ENCODE measurements at places on chromosomes 2 and 18. TPM values are rescaled to one million over a fixed set of nuclear protein-coding genes. Genes with fewer than 3 reads are reported as not detected.

DNA sequence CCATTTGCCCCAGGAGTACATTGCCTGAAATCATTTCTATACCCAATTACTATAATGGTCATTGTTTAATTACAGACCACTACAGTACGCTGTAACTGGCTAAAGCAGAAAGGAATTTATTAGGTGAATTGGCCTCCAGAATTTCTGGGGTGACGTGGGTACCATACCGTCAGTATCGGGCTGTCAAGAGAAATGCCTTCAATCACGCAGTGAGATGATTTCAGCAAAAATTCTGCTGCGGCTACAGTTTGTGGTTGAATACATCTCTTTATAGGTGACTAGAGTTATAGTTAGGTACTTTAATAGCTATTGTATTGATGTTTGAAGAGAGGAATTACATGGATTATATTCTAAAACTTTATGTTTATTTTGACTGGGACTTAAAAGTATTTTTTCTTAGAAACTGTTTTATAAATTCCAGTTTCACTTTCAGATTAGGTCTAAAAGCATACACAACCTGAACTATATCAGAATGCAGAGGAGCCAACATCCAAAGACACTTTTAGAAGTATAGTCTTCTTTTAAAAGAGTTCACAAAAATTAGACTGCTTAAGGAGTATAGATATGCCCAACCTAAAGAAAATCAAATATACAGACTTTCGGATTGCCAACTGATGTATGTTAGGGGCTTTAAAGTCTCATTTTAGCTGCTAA, 128.4 kb downstream of the TTC27 start:
- H3K4me3 ChIP-seq: peak overlapping the region; percentile 78
- peaks cover 24% of the 10 kb centered on the region for H3K36me3 ChIP-seq
- no peak for DNase-seq
- peak overlapping the region; percentile 83 for H3K27ac ChIP-seq
- no peaks in the 10 kb centered on the region for H3K27me3 ChIP-seq

- H3K36me3 ChIP-seq: no peaks in the 10 kb centered on the region
- no peak for DNase-seq
- H3K27ac ChIP-seq: no peak overlapping the region
Measured at GRCh38 chr2:142082368-142082767, 48.4 kb downstream of the LRP1B start.

DNA sequence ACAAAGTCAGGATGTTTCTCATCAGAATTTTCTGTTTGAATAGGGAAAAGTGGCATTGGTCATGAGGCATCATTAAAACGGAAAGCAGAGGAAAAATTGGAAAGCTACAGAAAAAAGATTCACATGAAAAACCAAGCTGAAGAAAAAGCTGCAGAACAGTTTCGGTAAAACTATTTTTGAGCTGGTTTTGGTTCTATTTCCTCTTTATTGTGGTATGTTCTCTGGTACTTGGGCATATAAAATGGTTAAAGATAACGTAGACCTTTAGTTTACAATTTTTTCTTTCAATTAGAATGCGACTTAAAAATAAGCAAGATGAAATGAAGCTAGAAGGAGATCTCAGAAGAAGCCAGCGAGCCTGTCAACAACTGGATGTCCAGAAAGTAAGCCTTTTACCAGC, 7.6 kb downstream of the GPATCH11 start:
- peaks cover 19% of the 10 kb centered on the region for H3K36me3 ChIP-seq
- H3K4me3 ChIP-seq: no peak overlapping the region
- peaks cover 4% of the 10 kb centered on the region for H3K4me1 ChIP-seq
- no peak for DNase-seq
- no peaks in the 10 kb centered on the region for H3K27me3 ChIP-seq

DNA sequence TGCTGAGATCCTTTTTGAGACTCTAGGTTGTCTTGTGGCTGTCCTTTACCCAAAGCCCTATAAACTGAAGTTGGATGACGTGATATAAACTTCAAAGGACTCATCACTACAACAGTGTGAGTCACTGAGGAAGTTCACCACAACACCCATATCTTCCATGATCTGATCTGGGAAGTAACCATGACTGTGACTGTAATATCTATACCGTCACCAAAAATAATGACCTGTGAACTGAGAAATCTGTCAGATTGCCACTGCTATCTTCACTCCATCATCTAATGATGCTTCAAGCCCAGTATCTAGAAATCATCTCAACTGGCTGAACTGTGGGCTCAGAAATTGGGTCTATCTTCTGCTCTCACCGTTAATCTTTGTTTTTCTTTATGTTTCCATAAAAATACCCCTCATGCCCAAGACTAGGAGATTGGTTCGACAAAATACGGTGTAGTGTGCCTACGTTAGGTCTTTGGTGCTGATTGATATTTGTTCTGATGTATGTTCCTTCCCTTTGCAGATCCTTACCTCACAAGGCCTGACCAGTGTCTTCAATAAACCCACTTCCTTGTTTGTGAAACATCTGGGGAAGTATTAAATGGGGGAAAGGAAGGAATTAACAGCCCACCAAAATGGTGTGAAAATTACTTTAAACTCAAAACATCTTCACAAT, 78.2 kb downstream of the MYL12B start:
- H3K36me3 ChIP-seq: no peaks in the 10 kb centered on the region
- peaks cover 9% of the 10 kb centered on the region for H3K4me1 ChIP-seq
- H3K4me3 ChIP-seq: no peak overlapping the region
- H3K27me3 ChIP-seq: no peaks in the 10 kb centered on the region

- no peak for DNase-seq
- H3K4me1 ChIP-seq: no peaks in the 10 kb centered on the region
- no peaks in the 10 kb centered on the region for H3K36me3 ChIP-seq
- no peak overlapping the region for H3K27ac ChIP-seq
Measured at GRCh38 chr2:162686336-162686735, 152.2 kb downstream of the KCNH7 start.

DNA sequence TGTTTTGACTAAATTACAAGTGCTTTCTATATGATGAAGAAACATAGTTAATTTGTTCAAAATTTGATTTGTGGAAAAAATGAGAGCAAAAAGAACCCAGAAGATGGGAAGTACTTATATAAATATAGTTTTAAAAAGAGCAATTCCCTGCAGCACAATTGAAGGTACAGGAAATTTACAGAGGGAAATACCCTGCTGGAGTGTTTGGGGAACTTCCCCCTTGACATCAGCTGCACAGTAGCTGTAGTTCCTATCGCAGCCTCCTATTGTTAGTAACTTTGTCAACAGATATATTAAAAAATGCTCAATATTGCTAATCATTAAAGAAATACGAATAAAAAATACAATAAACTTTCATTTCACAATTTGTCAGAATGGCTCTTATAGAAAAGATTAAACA, 1118.8 kb upstream of the ZEB2 start:
- H3K4me1 ChIP-seq: no peaks in the 10 kb centered on the region
- no peaks in the 10 kb centered on the region for H3K36me3 ChIP-seq
- H3K27me3 ChIP-seq: no peaks in the 10 kb centered on the region
- no peak overlapping the region for H3K27ac ChIP-seq

DNA sequence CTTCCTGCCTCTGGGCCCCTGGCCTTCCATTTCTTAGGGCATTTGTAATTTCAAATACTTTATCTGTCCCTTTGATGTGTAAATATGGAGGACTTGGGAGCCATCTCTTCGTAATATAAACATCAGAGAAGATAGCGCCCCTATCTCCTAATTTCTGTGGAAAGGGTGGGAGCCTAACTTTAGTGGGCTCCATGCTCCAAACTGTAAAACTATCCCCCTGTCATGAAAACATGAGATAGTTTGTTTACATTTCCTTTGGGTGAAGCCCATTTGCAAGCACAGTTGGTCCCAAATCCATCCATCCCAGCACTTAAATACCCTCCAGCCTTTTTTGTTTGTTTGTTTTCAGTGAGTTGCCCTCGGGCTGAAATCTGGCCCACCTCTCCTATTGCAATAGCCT, 782.6 kb upstream of the FSHR start:
- peaks cover 3% of the 10 kb centered on the region for H3K4me1 ChIP-seq
- no peaks in the 10 kb centered on the region for H3K36me3 ChIP-seq
- no peaks in the 10 kb centered on the region for H3K27me3 ChIP-seq
- no peak overlapping the region for H3K4me3 ChIP-seq

GRCh38 chr2:164014068-164014731, 278.4 kb upstream of the FIGN start:
- DNase-seq: no peak
- H3K36me3 ChIP-seq: no peaks in the 10 kb centered on the region
- no peaks in the 10 kb centered on the region for H3K27me3 ChIP-seq

GRCh38 chr2:36044411-36044810, 311.2 kb upstream of the CRIM1 start:
- no peak for DNase-seq
- no peak overlapping the region for H3K27ac ChIP-seq
- H3K4me1 ChIP-seq: no peaks in the 10 kb centered on the region
- no peak overlapping the region for H3K4me3 ChIP-seq

DNA sequence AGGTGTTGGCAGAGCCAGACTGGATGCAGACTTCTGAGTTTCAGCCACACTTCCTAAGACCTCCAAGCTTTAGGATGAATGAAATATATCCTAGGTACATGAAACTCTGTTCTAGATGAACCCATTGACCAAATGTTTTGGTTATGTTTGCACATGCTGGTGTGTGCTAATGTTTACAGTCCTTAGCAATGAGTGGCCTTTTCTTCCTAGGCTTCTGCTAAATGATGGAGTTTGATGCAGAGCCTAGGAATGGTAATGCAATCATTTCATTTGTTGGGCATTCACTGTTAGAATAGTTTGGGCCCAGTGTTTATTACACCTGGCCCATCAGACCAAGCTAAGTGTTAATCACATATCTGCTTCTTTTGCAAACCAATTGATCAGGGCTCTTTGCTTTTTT, 464.7 kb downstream of the MEIS1 start:
- no peak for DNase-seq
- no peak overlapping the region for H3K27ac ChIP-seq
- no peaks in the 10 kb centered on the region for H3K36me3 ChIP-seq
- H3K27me3 ChIP-seq: no peaks in the 10 kb centered on the region
- H3K4me3 ChIP-seq: no peak overlapping the region
- H3K4me1 ChIP-seq: no peaks in the 10 kb centered on the region

DNA sequence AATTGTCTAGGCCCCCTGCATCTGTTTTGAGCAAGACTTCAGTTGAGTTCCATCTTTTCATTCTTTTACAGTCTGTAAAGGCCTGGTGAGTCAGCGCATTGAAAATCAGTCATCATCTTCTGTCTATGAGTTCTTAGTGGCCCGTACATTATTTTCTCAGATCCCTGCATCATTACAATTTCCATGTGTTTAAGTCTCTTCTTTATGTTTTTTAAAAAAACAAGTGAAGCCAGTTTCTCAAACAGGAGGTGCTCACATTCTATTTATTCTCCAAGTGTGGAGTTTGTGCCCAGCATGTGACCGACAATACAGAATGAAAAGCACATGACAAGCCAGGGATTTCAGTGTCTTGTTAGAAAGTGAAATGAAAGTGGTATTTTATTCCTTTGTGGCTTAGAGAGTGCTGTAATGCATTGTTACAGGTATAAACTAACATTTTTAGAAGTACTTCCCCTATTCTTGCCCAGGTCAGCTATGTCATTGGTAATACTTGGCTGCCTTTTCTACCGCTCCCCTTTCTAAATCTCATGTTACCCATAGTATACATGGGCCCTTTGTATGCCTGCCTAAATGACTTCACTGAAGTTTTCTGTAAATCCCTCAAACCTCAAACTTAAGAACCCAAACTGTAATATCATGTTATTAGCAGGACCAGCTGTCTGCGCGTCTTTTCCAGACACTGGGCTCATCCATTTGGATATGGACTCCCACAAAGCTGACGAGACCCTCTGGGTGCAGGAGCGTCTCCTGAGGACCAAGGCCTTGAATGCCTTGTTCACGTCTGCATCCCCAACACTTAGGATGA, 67.6 kb downstream of the FEZ2 start:
- H3K4me1 ChIP-seq: peaks cover 4% of the 10 kb centered on the region
- H3K36me3 ChIP-seq: no peaks in the 10 kb centered on the region
- H3K27ac ChIP-seq: no peak overlapping the region
- H3K4me3 ChIP-seq: no peak overlapping the region
- no peak for DNase-seq
- H3K27me3 ChIP-seq: no peaks in the 10 kb centered on the region

- no peak overlapping the region for H3K27ac ChIP-seq
- H3K4me1 ChIP-seq: no peaks in the 10 kb centered on the region
- H3K36me3 ChIP-seq: no peaks in the 10 kb centered on the region
Measured at GRCh38 chr2:6724605-6725140, 141.0 kb downstream of the CMPK2 start.

- H3K4me1 ChIP-seq: peaks cover 8% of the 10 kb centered on the region
- no peak for DNase-seq
Measured at GRCh38 chr2:3493615-3494007, 25.7 kb downstream of the ADI1 start.

- H3K27me3 ChIP-seq: no peaks in the 10 kb centered on the region
- no peaks in the 10 kb centered on the region for H3K4me1 ChIP-seq
- H3K4me3 ChIP-seq: no peak overlapping the region
- no peak for DNase-seq
Measured at GRCh38 chr2:168060986-168061750, 186.2 kb downstream of the STK39 start.

- DNase-seq: no peak
- no peaks in the 10 kb centered on the region for H3K36me3 ChIP-seq
- H3K4me1 ChIP-seq: peaks cover 4% of the 10 kb centered on the region
- H3K4me3 ChIP-seq: no peak overlapping the region
Measured at GRCh38 chr2:12624905-12625598, 91.7 kb upstream of the TRIB2 start.

DNA sequence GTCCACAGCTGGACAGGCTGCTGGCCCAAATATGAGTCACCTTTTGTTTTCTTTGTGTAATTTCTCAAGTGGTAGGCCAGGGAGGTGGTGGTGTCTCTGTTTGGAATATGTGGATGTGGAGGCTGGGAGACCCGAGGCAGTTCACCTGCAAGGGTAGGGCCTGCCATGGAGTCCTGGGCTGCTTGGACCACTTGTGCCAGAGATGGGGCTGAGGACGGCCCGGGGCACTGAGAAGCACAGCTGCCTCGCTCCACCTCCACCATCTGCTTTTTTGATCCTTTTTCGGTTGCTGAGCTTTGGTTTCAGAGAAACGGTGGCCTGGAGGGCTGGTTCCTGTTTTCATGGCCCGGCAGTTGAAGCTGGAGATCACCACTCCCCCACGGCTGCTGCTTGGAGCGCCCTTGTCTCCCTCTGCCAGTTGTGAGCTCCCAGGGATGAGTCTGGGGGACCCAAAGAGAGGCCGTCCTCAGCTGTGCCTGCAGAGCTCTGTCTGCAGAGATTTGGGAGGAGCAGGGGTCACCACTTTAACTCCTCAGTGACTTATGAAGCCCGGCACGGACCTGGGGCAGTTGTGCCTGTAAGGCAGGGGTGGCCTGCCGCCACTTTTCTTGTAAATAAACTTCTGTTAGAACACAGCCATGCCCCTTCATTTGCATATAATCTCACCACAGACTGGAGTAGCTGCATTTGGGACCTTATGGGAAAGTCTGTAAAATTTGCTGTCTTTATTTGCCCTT, 67.6 kb upstream of the MCFD2 start:
- peak overlapping the region; percentile 96 for H3K27ac ChIP-seq
- peak overlapping the region; percentile 32 for H3K4me3 ChIP-seq
- no peak for DNase-seq
- peaks cover 63% of the 10 kb centered on the region for H3K4me1 ChIP-seq

CCDC68 gene
- not detected for total RNA-seq

VIL1 gene
- not detected for total RNA-seq

GPBAR1 gene
- 0.71 TPM for total RNA-seq

OTX1 gene
- not detected for total RNA-seq

HRH4 gene
- 0.23 TPM for total RNA-seq

ASAP2 gene
- not detected for total RNA-seq

NEU4 gene
- total RNA-seq: not detected

All from activated naive CD8-positive, alpha-beta T cell treated with anti-CD3 and anti-CD28 coated beads, Interleukin-2, amount 10 ng/mL, durations not matched to agents 7 days and 5 days (primary cell).